ENCODE measurements at places on chromosomes 12 and 14.

DNA sequence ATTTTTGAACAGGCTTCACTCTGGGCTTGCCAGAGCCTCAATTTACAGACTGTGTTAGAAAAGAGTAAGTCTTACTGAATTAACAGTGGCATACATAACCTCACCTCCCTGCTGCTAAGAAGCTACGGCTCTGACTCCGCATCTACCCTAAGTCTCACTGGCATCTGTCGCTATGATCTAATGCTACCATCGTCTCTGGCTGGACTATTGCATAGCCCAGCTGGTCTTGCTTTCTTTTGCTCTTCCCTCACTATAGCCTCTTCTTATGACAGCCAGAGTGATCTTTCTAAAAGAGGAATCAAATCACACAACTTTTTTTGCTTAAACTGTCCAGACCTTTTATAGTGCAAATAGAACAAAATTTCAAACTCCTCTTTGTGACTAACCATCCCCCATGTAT lies 81.1 kb downstream of the SLC24A4 start:
- no peak for DNase-seq

GRCh38 chr12:117159674-117160073 lies 30.6 kb downstream of the FBXO21 start:
- DNase-seq, result no peak

GRCh38 chr14:99441918-99442317 lies 38.7 kb downstream of the SETD3 start:
- DNase-seq, result no peak

- no peak for DNase-seq
Observed at GRCh38 chr14:32224737-32225377, 21.8 kb upstream of the RNU6-8 start.
